ENCODE measurements at places on chromosomes 2 and 18.

GRCh38 chr2:231720292-231720986 is 12.1 kb downstream of the PTMA start:
- DNase-seq: no peak

DNA sequence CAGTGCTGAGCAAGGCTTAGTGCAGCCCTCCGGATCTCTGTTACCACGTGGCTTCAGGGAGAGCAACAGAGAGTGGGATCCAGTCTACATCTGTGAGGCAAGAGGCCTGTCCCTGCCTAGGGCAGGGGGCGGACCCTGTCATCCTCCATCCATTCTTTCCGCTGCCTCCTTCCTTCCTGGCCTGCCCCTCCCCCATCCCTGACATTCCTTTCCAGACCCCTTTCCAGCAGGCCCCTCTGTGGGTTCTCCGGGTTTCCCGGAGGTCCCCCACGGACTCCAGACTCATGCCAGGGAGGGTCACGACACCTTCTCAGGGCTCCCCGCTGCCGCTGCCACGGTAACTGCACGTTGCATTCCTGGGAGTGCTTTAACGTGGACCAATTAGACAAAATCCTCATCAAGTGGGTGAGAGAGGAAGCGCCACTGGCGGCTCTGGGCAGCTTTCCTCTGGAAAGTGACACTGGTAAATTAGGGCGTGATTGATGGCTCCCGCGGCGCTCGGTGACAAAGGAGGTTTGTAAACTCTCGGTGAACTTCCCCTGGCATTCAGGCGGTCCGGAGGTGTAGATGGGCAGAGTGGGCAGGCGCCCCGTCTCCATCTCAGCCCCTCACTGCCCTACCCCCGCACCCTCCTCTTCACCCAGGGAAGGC is 11.4 kb downstream of the ATOH8 start:
- no peak for DNase-seq

DNA sequence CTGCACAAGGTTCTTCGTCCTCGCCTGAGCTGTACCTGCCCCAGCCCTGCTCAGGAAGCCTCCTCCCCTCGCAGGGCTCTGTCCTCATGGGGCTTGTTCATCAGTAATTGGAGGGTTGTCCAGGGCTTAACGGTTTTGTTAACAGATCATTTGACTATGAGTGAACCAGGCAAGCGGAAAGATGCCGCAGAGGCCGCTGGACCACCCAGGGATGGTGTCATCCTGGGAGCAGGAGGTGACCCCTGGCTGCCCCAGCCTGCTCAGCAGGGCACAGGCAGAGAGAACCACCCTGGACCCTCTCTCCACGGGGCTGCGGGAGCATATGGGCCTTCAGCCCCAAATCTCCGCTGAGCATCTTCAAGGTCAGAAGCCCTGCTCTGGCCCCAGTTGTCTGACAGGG is 264.3 kb downstream of the KLHL29 start:
- DNase-seq: no peak

- DNase-seq: no peak
Measured at GRCh38 chr2:158403237-158403636, 53.3 kb downstream of the CCDC148 start.

DNA sequence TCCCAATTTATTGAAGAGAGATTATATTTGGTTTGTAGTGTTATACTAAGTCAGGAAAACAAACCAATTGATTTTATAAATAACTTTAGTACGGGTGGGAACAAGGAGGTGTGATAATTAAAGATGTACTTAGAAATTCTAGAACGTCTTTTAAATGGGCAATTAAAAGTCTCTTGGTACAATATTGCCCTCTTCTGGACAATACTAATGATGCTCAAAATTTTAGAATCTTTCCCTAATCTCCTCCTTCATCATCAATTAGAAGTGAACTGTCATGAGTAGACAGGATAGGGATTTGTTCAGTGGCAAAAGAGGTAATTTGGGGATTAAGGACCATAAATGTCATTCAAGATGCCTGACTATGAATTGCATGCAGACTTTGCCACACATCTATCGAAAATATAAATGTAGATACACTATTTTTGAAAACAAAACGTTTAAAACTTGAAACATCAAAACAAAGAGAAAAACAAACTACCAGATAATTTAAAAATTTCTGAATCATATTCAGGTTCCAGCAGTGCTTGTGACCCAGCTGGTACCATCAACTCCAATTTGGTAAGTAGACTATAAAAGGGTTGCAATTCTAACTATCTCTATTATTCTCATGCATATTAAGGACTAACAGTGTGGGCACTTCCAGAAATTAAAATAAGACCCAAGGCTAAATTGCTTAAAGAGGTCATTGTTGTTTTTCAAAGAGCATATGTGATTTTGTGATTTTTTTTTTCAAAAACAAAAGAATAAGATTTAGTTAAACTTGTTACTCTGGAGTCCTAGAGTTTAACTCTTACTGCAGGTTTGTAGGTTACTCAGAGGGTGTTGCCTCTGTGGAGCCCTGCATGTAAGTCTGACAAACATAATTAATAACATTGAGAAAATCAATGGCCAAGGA is 123.5 kb downstream of the LAMA3 start:
- DNase-seq: peak; percentile 20

DNA sequence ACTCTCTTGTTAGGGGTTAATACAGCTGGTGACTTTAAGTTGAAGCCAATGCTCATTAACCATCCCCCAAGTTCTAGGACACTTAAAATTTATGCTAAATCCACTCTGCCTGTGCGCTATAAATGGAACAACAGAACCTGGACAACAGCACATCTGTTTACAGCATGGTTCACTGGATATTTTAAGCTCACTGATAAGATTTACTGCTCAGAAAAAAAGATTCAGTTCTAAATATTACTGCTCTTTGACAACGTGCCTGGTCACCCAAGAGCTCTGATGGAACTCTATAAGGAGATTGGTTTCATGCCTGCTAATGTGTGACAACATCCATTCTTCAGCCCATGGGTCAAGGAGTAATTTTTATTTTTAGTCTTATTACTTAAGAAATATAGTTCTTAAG is 27.5 kb downstream of the RNF103 start:
- no peak for DNase-seq

GRCh38 chr2:19675003-19675629 is 226.7 kb downstream of the TTC32 start:
- no peak for DNase-seq

DNA sequence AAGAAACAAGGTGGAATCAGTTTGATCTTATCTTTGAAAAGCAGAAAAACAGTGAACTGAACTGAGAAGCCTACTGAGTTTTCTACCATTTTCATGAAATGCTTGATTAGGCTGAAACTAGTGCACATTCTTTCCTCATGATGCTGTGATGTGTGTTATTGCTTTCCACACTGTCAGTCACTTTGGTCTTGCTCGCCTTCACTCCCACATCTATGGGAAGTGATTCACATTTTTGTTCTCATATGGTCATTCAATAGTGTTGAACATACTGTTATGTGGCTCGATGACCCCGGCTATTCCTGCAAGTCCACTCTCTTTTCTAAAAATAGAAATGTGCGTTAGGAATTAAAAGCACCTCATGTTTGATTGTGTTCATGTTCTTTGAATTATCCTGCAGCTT is 129.7 kb downstream of the TGIF1 start:
- no peak for DNase-seq
